ENCODE measurements at places on chromosomes 4 and X.

- no peak for DNase-seq
Observed at GRCh38 chr4:79872738-79873137, 200.3 kb downstream of the ANTXR2 start.

- DNase-seq: no peak
Observed at GRCh38 chrX:670645-671044, 40.1 kb downstream of the SHOX start.

DNA sequence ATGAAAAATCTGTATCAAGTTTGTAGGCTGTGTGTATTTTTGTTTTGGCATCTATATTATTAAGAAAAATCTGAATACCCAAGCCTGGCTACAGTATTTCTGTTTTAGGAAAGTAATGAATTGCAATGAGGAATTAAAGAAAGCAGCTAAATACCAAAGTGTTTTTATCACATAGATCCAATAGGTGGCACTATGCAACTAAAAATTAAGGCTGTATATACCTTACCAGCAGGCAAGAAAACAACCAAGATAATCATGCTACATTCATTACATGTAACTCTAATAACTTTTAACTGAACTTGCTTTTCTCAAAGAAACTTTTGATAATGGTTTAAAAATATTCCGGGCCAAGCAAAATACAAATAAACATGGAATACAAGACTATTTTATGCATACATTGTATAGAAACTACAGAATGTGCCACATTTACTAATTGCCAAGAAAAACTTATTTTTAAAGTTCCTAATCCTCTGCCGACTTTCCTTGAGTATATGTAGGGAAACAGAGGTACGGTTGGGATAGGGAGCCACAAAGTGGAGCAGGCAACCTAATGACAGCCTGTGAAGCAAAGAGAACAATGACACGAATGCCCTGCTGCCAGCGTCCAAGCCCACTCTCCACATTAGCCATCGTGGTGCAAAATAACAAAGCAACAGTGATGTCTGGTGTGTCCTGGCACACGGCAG, 63.7 kb downstream of the SEC24D start:
- no peak for DNase-seq

DNA sequence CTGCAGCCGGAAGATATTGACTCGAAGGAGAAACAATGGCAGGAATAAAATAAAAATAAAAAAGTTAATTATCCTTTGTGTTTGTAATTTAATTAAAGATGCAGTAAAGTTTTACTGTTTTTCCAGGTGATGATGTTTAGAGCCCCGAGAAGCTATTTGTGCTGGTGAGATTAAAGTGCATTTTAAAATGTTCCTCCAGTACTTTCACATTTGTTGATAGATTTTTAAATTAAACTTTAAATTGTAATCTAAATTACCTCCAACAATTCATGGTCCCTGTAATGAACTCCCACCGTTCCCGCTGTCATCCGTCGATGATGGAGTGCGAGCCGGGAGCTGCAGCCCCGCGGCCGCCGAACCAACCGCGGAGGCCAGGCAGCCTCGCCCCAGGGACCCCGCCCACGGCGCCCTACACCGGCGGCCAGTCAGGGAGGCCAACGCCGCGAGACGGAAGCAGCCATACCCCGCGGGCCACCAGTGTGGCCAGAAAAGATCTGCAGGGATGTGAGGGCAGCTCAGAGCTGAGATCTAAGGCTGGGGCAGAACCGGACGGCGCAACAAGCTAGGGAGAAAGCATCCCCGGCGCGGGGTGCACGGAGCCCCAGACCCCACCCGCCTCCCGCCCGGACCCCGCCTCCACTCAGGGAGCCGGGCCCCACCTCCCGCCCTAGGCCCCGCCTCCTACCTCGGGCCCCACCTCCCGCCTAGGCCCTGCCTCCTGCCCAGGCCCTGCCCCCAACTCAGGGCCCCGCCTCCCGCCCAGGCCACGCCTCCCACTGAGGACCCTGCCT, 104.0 kb downstream of the FAM53A start:
- peak; percentile 90 for DNase-seq

- DNase-seq: no peak
Observed at GRCh38 chrX:72030431-72030830, 101.3 kb downstream of the RTL5 start.

DNA sequence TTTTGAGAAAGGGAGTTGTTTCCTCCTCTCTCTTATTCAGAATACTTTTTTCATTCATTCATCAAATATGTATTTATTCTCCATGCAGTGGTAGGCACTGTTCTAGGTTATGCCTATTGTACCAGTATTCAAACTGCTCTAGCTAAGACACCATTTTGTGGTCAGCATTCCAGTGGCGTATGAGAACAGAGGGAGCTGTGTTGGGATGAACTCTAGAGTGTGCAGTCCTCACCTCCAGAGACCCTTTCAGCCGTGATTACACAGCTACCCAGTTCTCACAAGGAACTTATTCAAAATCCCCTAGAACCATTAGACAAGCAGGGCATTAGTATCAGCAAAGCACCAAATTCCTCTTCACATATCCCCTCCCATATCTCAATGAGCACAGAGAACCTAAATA, 4.2 kb downstream of the TLR1 start:
- DNase-seq: no peak

DNA sequence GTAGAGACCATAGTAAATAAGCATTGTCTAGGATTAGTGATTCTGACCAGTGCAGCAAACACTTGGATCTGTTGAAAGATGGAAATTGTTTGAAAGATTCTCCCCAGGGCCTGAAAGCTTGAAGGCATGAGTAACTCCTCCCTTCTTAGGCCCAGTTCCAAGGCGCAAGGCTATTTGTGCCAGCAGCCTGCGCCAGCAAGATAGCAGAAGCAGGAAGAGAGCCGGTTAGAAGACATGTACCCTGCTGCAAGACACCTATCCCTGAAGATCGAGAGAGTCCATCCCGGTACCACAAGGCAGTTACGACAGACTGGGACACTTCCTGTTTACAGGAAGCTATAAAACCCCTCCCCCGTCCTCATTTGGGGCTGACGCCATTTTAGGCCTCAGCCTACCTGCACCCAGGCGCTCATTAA, 72.4 kb upstream of the JADE1 start:
- DNase-seq: no peak

DNA sequence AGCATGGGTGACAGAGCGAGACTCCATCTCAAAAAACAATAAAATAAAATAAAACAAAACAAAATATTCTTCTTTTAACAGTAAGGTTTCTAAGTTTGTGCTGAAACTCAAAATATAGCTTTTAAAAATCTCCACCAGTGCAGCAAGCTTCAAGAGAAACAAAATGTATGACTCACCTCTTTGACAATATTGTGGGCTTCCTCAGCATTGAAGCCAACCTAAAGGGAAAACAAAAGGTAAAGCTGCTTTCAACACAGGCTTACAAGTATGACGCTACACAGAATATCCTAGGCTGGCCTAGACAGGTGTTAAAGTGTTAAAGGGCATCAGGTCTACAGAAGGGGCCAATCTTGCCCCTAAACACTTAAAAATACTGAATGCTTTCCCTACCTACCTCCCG, 1.2 kb downstream of the DYNLT3 start:
- no peak for DNase-seq

GRCh38 chrX:22542641-22543040, 269.9 kb downstream of the CBLL2 start:
- DNase-seq: no peak

- DNase-seq: no peak
Observed at GRCh38 chrX:148611993-148612392, 111.6 kb downstream of the AFF2 start.

DNA sequence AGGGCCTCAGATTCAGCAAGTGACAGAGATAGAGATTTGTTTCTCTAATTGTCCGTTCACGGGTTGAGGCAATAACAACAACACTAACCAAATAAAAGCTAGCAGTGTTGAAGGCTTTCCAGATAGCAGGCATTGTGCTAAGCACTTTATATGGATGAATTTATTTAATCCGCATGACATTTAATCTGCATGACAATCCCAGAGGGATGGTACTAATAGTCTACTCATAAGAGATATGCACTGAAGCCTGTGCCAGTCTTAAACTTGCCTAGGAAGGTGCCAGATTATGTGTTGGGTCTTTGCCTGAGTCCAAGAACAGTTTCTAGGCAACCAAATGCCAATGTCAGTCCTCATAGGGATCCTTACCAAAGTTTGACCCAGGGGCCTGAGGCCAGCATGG, 37.7 kb upstream of the FAT1 start:
- no peak for DNase-seq

- no peak for DNase-seq
Observed at GRCh38 chr4:53193111-53193510, 172.8 kb downstream of the SCFD2 start.

DNA sequence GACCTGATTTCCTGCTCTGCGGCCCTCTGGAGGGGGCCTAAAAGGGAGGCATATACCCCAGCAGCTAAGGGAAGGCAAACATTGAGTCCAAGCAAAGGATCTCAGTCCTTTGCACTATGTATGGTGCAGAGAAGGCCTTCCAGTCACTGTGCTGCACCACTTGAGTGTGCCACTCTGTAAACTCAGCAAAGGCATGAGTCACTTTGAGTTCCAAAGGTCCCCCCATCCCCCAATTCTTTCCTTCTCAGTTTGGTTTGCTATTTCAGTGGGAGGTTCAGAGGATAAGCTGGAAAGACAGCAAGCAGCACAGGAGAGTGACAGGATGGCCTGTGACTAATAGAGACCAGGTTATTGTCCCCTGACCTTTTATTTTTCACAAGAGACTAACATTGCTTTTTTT, 131.3 kb downstream of the FHDC1 start:
- DNase-seq: no peak

DNA sequence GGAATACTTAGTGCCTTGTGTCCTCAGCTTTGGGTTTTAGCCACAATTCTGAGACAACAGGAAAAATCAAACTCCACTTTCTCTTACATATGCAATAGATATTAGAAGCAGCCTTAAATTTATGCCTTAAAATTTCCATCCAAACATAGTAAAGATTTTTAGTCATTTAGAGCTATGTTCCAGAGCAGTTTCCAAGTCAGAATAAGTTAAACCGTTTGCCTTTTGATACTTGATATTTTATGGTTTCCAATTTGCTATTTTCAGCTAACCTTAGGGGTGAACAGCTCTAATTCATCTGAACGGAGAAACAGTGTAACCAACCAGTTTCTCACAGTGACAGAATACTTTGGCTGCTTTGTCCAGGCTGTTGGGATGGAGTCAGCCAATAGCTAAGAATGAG, 125.8 kb upstream of the RXFP1 start:
- DNase-seq: no peak

DNA sequence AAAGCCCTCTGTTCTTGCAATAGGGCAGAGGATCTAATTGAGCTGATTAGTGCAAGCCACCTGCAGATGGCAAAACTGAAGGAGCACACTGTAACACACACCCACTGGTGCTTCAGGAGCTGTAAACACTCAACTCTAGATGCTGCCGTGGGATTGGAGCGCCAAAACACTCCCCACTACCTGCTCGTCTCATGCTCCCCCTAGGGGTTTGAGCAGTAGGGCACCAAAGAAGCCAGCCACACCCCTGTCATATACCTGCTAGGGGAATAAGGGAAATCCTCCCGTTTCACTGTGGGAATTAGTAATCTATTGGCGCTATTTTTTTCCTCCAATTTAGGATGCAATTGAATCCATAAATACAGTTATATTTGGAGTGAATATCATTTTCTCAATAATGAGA, 360.2 kb downstream of the GLUD2 start:
- no peak for DNase-seq

DNA sequence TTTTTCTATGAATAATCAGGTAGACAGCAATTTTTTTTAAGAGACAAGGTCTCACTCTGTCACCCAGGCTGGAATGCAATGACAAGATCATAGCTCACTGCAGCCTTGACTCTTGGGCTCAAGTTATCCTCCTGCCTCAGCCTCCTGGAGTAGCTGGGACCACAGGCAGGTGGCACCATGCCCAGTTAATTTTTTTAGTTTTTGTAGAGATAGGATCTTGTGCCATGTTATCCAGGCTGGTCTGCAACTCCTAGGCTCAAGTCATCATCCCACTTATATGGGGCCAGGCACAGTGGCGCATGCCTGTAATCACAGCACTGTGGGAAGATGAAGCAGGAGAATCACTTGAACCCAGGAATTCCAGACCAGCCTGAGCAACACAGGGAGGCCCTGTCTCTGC, 26.8 kb downstream of the AFAP1 start:
- DNase-seq: no peak

DNA sequence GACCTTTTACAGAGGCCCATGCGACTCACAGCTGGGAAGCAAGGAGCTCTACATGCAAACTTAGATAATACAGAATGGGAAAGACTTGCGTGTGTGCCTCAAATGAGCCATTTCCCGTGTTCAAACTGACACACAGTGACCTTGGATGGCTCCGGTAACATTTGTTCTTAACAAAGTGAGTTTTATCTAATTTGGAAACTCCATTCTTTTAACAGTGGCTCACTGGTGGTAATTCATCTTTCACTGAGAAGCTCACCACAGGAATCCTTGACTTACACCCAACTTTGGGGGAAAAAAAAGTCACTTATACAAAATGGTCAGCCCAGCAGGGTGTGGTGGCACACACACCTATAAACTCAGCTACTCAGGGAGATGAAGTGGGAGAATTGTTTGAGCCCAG, 190.6 kb downstream of the LDB2 start:
- DNase-seq: no peak

- DNase-seq: no peak
Observed at GRCh38 chr4:143082701-143083100, 102.0 kb upstream of the USP38 start.

- DNase-seq: no peak
Observed at GRCh38 chrX:112614640-112615039, 65.1 kb downstream of the LHFPL1 start.

GRCh38 chr4:2024683-2025082, 15.9 kb upstream of the NELFA start:
- no peak for DNase-seq

DNA sequence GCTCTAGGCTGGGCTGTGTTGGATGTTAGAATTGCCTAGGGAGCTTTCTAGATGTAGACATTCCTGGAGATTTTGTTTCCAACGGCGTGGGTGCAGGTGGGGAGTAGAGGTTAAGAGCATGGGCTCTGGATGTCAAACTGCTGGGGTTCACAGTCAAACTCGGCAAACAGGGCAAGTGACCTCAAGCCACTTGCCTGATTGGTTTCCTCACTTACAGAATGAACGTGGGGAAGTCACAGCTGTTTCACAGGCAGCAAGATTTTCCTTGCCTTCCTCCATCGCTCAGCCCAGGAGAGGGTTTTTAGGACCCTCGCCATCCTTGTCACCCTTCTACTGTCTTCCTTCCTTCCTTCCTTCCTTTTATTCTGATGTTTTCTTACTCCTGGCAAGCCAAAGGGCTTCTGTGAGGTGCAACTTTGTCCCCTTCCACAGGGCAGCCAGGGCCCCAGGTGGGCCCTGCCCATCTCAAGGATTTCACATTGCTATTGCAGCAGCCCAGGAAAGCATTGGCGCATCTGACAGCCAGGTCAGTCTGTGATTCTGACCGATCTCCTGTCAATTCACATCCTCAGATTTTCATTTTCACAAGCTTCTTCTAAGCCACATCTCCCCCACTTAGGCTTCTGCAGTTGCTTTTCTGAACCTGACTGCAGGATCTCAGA, 7.0 kb downstream of the RTL5 start:
- DNase-seq: no peak

GRCh38 chr4:11158971-11159370, 269.7 kb downstream of the HS3ST1 start:
- DNase-seq: no peak

GRCh38 chr4:175054980-175055379, 136.8 kb downstream of the ADAM29 start:
- DNase-seq: peak; percentile 75

Measured in WERI-Rb-1 (cell line).